ENCODE measurements at places on chromosomes 3 and 15. TPM values are rescaled to one million over a fixed set of nuclear protein-coding genes. Genes with fewer than 3 reads are reported as not detected.
A peak's percentile ranks its signal among the peaks of the same experiment; 100 is the strongest.

Gene ONECUT1
- total RNA-seq, result 1.5 TPM

Gene PCSK6
- 23.0 TPM for total RNA-seq

Gene SLITRK3
- 14.3 TPM for total RNA-seq

Gene RYR3
- 62.5 TPM for total RNA-seq

Gene SIDT1
- 37.4 TPM for total RNA-seq

Gene IMPG2
- total RNA-seq, result 2.4 TPM

Gene P2RY14
- total RNA-seq, result 0.91 TPM

Gene COLQ
- 2.5 TPM for total RNA-seq

Gene CADPS
- 187 TPM for total RNA-seq

Gene TMEM62
- 21.1 TPM for total RNA-seq

GRCh38 chr3:174336784-174337183 is 522.4 kb upstream of the NAALADL2 start:
- DNase-seq, result no peak

DNA sequence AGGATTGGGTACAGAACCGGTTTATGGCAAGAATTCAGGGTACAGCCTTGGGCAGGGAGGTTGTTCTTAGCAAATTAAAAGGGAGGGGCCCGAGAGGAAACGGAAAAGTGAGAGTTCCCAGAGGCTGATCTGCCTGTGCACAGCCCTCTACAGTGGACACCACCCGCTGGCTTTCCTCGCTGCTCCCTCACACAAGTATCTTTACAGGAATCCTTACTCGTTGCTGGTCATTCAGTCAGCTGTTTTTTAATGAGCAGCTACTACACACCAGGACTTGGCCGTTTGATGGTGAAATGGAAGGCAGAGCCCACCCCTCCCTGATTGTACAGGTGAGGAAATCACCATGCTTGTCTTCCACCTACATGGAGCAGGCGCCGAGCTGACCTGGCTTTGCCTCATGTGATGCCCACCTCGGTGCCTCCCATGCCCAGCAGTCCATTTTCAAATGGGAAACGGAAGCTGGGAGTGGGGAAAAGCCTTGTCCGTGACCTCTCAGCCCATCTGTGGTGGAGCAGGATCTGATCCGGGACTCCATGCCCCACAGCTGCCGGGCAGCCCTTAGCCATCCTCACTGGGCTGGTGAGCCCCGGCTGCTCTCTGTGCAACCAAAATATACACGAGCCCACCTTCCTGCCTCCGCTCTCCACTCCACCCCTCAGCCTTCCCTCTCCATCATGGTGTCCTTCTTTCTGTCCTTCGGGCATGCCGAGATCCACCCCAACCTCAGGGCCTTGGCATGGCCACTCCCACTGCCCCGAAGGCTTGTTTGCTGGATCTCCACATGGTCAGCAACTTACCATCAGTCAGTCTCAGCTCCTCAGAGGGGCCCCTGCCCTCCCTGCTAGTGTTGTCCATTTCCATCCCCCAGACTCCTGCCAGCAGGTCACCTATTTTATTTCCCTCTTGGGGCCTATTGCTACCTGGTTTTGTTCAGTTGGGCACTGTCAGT is 33.3 kb upstream of the FGD5 start:
- no peak for DNase-seq

DNA sequence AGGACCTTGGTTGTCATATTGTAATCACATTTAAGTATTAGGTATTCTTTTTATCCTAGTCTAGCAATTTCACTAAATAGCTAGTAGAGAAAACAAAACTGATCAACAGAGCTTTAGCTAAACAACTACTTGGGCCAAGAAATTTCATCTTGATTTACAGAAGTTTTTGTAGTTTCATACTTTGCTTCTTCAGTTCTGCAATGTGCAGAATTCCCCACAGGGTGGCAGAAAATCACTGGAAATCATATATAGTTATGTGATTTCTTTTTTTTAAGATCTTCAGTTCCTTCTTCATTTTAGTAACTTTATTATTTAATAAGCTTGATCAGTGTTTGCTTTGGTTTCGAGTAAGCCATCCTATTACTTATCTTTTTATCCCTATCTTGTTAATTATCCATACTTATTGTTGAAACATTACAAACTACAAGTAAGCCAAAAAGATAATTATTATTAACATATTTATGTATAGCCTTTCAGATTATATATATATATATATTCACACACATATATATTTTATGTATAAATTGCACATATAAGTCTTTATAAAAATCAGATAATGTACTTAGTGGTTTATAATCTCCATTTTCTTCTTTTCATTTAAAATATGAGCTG is 2.2 kb upstream of the BNIP2 start:
- no peak for DNase-seq

DNA sequence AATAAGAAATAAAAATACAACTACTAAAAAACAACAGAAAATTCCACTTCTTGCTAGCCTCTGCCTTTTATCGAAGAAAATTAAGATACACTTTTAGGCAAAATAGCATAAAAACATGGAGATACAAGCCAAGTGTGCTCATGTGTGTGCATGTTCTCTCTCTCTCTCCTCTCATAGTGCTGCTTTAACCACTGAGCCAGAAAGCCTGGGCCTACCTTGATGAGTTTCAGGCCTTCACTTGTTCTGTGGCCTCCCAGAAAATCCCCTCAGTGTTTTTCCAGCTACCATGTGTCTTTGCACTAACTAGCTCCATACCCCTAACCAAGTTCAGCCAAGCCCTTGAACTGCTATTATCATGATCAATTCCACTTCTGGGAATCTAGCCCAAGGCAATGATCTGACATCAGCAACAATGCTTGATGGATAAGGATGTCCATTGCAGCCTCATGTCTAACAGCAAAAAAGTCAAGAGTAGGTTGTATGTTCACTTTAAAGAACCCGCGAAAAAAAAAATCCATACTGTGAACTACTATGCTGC is 18.1 kb downstream of the CYP11A1 start:
- no peak for DNase-seq

DNA sequence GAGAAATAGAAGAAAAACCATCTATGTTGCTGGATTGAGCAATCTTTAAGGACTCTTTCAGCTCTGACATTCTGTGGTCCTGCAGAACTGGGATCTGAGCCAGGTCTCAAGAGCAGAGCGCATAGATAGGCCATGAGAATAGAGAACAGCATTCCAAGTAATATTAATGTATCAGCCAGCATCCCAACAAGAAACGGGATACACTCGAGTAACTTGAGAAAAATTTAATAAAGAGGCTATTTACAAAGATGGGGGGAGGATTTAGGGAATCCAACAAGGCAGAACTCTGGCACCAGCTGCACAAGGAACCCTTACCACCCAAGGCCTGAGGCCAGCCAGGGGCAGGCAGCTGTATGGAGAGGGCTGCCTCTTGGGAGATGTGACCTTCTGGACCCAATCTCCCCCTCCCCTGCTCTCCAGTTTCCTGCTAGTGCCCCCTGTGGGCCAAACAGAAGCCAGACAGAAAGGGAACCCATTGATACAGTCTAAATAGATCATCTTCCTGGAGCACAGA is 8.2 kb downstream of the TMOD2 start:
- peak; percentile 42 for DNase-seq

DNA sequence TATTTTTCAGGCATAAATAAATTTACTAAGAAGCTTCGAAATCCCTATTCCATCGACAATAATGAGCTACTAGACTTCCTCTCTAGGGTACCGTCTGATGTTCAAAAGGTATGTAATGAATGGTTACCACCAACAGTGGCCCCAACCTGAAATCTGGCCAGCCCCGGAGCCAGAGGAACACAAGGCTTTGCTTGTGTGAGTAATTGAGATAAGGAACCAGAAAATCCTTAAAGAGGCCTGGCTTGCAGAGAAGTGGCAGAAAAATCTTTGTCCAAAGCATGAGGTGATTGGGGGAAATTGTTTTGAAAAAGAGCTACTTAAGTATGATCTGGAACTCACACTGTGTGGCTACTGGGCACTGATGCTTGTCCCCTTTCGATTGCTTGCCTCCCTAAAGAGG is 245.3 kb downstream of the MCTP2 start:
- no peak for DNase-seq

DNA sequence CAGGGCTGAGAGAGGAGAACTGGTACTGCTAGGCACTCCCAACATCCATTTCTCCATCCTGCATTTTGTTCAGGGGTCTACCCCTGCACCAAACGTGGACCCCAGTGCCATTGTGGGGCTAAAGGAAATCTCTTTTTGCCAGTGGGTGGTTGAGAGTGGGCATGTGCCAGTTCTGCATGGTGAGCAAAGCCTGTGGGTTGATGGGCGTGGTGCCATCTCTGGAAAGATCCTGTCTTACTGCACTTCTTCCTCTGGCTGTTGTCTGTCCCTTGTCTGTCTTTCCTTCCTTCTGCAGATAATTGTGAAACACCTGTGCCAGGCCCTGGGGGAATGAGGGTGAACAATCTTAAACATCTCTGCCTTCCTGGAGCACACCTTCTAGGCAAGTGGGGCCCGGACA is 1.4 kb upstream of the RARRES1 start:
- no peak for DNase-seq

DNA sequence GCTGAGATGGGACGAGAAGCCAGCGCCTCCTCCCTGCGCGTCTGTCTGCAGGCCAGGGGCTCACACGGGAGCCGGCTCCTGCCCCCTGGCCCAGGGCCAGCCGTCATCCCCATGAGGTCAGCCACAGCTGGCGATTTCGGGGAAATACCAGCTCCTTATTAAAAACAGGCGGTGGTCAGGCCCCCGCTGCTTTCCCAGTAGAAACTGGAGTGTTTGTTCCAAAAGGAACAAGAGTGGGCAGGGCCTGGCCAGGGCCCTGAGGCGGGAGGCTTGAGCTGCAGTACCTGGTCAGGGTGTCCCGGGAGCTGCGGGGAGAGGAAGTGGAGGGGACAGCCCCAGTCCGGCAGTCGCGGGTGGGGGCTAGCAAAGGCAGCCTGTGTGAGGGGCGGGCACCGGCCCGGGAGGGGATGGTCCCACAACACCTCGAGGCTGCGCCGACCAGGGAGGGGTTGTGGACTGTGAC is 17.8 kb downstream of the MYL3 start:
- DNase-seq, result no peak

- no peak for DNase-seq
Measured at GRCh38 chr15:99729920-99730319, 3.3 kb downstream of the LYSMD4 start.

GRCh38 chr15:29811691-29812383 is 10.4 kb downstream of the TJP1 start:
- no peak for DNase-seq

DNA sequence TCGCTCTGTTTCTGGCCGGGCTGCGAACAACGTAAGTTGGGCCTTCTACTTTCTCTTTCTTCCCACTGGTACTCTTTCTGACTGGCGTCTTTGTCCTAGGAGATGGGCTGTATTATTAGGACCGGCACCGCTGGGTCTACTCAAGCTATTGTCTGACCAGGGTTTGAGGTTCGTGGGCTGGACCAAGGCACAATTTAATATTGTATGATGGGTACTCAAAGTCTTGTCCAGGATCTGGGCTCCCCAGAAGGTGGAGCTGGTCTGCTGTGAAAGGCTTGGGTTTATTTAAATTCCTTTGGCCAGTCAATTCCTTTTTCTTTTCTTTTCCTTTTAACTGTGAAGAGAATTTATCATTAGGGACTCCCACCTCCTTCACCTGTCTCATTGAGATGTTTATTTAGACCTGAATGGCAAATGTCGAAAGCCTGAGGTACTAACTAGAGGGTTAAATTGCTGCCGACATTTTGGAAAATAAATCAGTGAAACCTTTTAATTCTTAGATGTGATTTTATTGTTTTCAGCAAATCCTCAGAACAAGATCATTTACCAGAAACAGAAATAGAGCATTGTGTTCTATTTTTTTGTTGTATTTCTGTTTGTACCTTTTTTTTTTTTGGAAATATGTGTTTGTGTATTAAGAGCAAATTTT is 410 bp downstream of the LRRC49 start:
- peak; percentile 63 for DNase-seq

DNA sequence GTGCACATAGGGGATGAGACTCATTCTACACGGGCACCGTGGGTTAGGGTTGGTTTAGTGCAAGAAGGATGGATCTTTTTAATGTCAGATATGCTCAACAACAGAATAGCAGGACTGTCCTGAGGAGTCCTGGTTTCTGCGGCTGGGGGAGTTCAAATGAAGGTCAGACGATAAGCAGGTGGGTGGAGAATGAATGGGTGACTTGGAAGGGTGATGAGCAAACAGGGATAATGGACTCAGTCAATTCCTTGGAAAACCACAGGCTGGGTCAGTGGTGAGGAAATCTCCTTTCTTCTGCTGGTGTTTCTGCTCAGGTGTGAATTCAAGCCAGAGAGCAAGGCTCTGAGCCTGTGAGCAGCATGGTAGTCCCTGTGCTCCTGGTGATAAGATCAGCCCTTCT is 59.9 kb downstream of the MESD start:
- DNase-seq, result no peak

GRCh38 chr15:76391847-76392246 is 55.3 kb downstream of the ISL2 start:
- no peak for DNase-seq

DNA sequence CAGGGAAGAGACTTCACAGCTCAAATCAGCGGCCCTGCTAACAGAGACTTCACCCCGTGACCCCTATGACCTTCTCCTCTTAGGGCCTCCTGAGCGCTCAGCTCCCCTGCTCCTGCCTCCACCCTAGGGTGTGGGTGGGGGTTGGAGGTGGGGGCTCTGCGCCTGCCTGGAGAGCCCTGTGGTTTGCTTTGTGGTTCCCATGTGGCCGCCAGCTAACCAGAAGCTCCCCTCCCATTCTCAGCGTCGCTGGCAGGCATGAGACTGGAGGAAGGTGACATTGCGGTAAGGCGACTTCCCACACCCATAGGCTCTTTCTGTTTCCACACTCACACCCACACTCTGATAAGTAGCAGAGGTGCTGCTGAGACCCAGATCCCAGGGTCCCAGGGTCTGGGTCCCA is 27.6 kb downstream of the XYLB start:
- DNase-seq, result no peak

- no peak for DNase-seq
Measured at GRCh38 chr3:25910997-25911396, 121.1 kb downstream of the OXSM start.

- peak; percentile 26 for DNase-seq
Measured at GRCh38 chr15:73630921-73631362, 2.2 kb downstream of the NPTN start.

DNA sequence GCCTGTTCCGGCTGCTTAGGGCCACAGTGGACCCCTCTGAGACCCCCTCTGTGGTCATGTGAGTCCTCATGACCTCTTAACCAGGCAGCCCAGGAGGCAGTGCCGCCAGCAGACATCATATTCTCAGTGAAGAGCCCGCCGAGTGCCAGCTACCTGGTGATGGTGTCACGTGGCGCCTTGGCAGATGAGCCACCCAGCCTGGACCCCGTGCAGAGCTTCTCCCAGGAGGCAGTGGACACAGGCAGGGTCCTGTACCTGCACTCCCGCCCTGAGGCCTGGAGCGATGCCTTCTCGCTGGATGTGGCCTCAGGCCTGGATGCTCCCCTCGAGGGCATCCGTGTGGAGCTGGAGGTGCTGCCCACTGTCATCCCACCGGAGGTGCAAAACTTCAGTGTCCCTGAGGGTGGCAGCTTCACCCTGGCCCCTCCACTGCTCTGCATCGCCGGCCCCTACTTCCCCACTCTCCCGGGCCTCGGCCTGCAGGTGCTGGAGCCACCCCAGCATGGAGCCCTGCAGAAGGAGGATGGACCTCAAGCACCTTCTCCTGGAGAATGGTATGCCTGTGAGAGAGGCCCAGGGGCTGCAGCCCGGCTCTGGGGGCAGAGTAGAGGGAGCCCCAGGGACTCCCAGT is 176.1 kb downstream of the TBC1D2B start:
- no peak for DNase-seq
